ENCODE measurements at places on chromosomes 3 and 15.

DNA sequence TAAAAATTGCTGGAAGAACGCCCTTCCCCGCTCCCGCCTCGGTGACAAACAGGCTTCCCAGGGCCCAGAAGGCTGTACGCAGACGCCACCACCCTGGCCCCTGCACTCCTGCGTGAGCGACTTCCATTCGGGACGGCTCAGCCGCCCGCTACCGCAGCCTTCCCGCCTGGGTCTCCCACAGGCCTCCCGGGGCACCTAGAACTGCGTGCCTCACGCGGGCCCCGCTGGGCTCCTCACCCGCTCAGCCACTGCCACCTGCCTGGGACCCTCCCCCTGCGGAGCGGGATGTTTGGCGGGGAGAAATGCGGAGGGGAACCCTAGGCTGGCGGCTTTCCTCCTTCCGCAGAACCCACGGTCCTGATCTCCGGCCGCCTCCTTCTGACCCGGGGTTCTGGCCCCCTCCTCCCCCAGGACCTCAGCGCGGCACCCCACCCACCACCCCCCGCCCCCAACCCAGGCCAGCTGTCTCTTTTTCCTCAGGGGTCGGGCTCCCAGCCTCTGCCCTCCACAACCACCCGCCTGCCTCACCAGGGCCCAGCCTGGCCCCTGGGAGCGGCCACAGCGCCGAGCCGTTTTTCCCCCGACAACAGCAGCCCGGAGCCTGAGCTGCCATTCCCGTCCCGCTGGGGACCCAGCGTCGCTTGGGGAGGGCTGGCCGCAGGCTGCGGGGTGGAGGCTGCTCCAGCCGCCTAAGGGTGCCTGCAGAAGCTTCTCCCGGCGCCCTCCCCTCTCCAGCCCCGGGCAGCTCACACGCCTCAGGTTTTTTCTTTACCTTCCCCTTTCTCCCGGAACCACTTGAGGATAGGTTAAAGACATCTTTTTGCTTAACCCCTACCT is 27.6 kb upstream of the RAB7A start:
- DNase-seq = no peak

DNA sequence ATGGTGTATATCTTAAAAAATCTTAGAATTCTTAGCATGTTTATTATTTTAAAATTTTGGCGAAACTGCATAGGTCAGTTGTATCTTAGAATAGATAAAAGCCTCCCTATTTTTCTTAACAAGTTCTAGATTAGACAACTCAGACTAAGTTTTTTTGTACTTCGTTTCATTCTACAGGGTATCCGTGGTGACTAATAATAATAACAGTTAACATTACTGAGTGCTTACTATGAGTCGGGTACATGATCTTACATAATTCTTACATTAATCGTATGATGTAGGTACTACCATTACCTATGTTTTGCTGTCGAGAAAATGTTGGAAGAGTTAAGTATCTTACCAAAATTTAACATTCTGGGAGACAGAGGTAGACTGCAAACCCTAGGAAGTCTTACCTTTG is 60.7 kb downstream of the UBE2E2 start:
- no peak for DNase-seq

GRCh38 chr3:124014366-124014942 is 22.5 kb upstream of the ROPN1 start:
- DNase-seq = no peak

DNA sequence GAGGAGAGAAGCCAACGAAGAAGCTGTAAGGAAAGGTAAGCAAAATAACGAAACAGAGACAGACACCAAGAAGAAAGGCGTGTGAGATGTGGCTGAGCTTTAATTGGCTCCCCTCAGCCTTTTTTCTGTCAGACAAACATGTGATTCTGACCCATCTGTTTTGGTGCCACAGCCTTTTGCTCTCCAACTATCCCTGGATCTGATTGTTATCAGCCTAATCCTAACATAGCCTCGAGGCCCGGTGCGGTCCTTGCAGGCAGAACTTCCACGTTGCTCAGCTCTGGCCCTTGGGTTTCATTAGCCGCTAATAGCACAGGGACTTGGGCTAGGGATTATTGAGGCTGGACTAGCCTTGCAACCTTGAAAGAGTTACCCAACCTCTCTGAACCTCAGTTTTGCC is 57.9 kb upstream of the CACNA2D3 start:
- DNase-seq = no peak

DNA sequence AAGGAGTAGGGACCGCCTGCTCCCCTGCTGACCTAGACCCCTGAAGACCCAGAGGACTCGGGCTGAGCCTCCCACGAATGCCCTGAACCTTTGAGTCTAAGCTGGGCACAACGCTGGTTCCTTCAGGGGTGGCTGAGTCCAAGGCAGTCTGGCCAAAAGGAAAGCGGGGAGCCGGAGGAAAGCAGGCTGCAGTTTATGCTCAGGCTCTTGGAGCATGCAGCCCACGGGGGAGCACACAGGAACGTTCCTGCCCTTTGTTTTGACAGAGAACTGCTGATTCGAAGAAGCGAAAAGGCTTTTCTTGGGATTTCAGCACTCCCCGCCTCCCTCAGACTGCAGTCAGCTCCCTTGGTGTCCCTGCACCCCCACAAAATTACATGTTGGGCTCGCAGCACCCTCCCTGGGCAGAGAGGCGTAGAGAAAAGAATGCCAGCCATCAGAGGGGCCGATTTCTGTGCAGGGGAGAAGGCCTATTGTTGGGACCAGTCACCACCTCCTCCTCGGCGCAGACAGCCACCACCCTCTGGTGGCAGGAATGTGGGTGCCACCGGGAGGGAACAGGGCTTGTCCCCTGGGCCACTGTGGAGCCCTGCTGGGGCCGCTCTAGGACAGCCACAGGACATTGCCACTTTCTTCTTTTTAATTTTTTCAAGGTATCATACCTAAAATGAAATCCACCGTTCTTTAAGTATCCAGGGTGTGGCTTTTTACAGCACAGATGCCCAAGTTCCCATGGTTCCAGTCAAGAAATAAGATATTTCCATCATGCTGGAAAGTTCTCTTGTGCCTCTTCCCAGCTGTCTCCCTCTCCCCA is 72.2 kb downstream of the SMAD6 start:
- peak; percentile 65 for DNase-seq

DNA sequence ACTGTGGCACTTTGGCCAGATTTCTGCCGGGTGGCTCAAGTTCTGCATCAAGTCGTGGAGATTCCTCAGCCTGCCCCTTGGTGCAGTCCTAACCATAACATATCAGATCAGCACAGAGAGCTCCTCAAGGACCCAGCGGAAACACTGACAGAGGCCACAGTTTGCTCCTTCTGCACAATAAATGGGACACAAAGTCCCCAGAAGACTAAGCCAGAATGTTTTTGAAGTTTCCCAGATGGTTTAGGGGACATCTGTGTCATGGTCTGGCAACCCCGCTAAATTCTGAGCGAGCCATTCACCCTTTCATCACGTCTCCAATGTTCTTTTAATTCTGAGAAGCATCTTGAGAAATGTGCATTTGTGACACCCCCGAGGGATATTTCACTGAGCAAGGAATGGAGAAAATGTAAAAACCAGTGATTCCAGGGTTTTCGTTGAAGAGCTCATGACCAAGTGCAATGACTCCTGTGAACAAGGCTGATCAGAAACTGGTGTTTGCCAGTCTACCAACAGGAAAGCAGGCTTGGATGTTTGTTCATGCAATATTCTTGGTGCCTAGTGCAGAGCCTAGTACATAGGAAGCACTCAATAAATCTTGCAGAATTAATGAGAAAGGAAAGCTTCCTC is 64.8 kb upstream of the LMCD1 start:
- DNase-seq = no peak

DNA sequence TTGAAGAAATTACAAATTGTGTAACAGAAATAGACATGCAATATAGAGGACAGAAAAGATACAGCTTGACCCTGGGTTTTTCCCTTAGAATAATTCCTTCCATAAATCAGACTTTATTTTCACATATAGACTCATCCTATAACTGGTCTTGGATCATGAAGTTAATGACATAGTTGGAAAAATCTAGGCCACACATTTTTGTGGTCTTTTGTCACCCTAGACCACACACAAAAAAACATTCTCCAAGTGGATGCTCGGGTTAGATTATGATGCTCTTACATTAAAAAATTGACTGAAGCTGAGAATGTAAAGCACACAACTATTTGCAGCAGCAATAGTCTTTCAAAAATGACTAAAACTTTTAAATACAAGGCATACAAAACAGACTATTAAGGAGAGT is 7.5 kb upstream of the PLA2G4D start:
- DNase-seq = no peak

DNA sequence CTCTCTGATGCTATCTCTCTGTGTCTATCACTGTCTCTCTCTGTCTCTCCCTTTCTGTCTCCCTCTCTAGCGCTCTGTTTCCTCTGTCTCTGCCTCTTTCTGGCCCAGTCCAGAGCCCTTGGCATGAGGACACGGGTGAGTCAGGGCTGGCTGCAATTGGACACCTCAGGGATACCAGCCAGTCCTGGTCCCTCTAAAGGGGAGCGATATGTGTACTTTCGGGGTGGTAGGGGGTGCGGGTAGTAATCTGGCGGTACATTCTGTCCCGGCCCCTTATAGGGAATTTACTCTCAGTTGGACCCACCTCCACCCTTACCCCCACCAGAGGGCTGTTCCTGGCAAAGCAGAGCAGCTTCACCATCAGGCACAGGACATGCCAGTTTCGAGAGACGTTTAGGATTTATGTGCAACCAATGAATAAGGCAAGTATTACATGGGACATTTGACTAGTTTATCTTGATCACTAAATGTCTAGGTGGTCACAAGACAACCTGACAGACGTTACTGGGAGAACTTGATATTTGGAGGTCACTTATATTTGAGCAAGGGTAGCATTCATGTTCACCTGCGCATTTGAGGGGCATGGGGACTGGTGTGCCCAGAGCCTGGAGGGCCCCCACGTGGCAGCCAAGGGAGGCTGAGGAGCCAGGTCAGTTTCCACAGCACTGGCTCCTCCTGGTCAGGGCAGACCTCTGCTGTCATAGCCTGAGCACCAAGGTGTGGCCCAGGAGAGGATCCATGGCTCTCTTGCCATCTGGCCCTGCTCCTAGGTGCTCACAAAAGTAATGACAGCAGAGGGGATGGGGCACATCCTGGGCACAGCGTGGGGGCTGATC is 256.1 kb downstream of the PLCL2 start:
- DNase-seq = peak; percentile 52

GRCh38 chr3:113374078-113374477 is 67.2 kb downstream of the CFAP44 start:
- no peak for DNase-seq

DNA sequence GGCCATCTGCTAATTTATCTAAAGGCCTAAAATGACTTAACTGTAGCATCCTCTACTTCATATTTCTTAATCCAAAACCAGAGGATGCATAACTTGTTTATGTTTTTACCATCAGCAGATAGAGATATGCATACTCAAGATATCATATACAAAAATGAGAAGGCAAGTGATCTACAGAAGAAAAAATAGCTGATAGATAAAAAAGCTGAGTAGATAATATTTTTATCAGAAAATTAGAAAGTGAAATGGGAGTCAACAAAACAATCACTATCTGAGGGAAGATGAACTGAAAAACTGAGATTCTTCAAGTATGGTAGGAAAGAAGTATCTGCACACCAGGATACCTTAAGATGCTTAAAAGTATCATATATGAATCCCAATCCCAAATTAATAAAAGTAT is 25.4 kb downstream of the DYNC1LI1 start:
- no peak for DNase-seq

GRCh38 chr3:188697127-188697526 is 474.6 kb upstream of the TPRG1 start:
- no peak for DNase-seq
